ENCODE measurements at places on chromosomes 13 and 19. TPM values are rescaled to one million over a fixed set of nuclear protein-coding genes. Genes with fewer than 3 reads are reported as not detected.
A peak's percentile ranks its signal among the peaks of the same experiment; 100 is the strongest.

The ZNF541 gene
- 0.04 TPM for total RNA-seq

GRCh38 chr19:56663931-56664500 is 7.5 kb downstream of the ZNF835 start:
- no peaks in the 10 kb centered on the region for H3K27me3 ChIP-seq
- H3K4me3 ChIP-seq, result no peak overlapping the region
- H3K4me1 ChIP-seq, result no peaks in the 10 kb centered on the region
- no peaks in the 10 kb centered on the region for H3K36me3 ChIP-seq

The CGB3 gene
- not detected for total RNA-seq

The STRN4 gene
- total RNA-seq, result 82.7 TPM

The SULT2B1 gene
- total RNA-seq, result 0.42 TPM

The NPAS1 gene
- total RNA-seq, result 5.3 TPM

GRCh38 chr19:2345076-2345475 is 15.0 kb upstream of the TMPRSS9 start:
- no peak overlapping the region for H3K27ac ChIP-seq
- H3K4me1 ChIP-seq, result peaks cover 19% of the 10 kb centered on the region
- DNase-seq, result no peak
- peaks cover 41% of the 10 kb centered on the region for H3K36me3 ChIP-seq
- H3K4me3 ChIP-seq, result no peak overlapping the region

The C19orf73 gene
- total RNA-seq, result 3.2 TPM

- no peak for DNase-seq
- H3K27ac ChIP-seq, result no peak overlapping the region
- H3K4me3 ChIP-seq, result no peak overlapping the region
- peaks cover 2% of the 10 kb centered on the region for H3K4me1 ChIP-seq
Observed at GRCh38 chr13:44365008-44365407, 8.6 kb upstream of the SERP2 start.

DNA sequence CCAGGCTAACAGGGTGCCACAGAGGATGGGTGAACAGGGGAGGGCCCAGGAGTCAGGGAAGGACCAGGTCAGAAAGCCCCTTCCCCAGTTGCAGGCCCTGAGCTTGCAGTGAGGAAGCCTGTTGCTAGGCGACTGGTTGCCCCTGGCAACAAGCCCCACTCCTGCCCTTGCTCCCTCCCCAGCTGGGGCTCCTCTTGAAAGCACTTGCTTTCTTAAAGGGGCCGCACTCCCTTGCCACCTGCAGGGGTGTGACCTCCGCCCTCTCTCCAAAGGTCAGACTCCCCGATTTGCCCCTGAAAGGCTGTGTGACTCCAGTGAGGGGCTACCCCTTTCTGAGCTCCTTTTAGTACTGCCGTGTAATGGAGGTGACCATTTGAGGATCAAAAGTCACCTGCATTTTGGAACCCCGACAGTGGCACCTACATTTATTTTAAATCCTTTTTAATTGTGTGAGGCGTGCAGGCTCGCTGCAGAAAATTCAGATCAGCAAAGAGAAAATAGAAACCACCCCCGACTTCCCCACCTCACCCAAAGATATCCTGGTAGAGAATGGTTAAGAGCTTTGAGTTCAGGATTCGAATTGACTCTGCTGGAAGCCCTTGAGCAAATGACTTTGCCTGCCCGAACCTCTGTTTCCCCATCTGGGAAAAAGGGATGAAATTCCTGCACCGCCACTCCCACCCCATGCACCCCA is 4.8 kb downstream of the FCHO1 start:
- peaks cover 14% of the 10 kb centered on the region for H3K4me1 ChIP-seq
- H3K36me3 ChIP-seq, result peaks cover 59% of the 10 kb centered on the region
- DNase-seq, result peak; percentile 57
- H3K27ac ChIP-seq, result no peak overlapping the region

The ADM5 gene
- 5.4 TPM for total RNA-seq

The CEACAM8 gene
- total RNA-seq, result not detected

GRCh38 chr13:110497003-110497402 is 64.5 kb downstream of the RAB20 start:
- H3K4me3 ChIP-seq, result no peak overlapping the region
- no peaks in the 10 kb centered on the region for H3K27me3 ChIP-seq
- H3K36me3 ChIP-seq, result no peaks in the 10 kb centered on the region
- peaks cover 11% of the 10 kb centered on the region for H3K4me1 ChIP-seq
- H3K27ac ChIP-seq, result no peak overlapping the region

- H3K27me3 ChIP-seq, result no peaks in the 10 kb centered on the region
- no peak overlapping the region for H3K4me3 ChIP-seq
- no peak for DNase-seq
- no peaks in the 10 kb centered on the region for H3K4me1 ChIP-seq
Observed at GRCh38 chr13:37201081-37201480, 95.6 kb upstream of the CSNK1A1L start.

The DIRAS1 gene
- total RNA-seq, result 12.0 TPM

DNA sequence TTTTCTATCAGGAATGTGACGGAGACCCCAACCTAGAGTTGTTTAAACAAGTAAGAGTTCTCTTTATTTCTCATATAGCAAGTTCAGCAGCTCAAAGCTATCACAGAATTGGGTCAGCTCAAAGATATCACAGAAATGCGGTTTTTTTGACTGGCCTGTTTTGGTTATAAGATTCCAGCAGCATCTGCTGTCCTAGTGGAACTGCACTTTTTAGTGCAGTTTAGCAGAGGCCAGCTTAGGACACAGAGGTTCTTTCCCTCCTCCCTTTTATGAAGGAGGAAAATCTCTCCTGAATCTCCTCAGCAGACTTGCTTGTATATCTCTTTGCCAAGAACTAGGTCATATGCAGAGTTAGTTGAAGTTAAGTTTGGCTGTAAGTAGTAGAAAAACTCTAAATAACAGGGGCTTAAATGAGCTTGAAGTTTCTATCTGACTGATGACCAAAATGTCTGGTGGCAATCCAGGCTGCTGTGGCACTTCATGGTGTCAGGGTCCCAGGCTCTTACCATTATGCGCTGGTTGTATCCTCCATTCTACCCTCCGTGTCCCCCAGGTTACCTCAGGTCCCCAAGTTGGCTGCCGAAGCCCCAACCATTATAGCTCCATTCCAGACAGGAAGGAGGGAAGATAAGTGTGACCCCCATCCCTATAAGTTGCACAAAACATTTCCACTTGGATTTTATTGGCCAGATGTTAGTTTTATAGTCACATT is 6.6 kb downstream of the PPP2R1A start:
- H3K4me3 ChIP-seq, result no peak overlapping the region
- H3K27ac ChIP-seq, result no peak overlapping the region
- no peaks in the 10 kb centered on the region for H3K27me3 ChIP-seq
- peaks cover 93% of the 10 kb centered on the region for H3K36me3 ChIP-seq
- no peaks in the 10 kb centered on the region for H3K4me1 ChIP-seq
- no peak for DNase-seq

The IGFL1 gene
- not detected for total RNA-seq

The TLE2 gene
- total RNA-seq, result 13.1 TPM

DNA sequence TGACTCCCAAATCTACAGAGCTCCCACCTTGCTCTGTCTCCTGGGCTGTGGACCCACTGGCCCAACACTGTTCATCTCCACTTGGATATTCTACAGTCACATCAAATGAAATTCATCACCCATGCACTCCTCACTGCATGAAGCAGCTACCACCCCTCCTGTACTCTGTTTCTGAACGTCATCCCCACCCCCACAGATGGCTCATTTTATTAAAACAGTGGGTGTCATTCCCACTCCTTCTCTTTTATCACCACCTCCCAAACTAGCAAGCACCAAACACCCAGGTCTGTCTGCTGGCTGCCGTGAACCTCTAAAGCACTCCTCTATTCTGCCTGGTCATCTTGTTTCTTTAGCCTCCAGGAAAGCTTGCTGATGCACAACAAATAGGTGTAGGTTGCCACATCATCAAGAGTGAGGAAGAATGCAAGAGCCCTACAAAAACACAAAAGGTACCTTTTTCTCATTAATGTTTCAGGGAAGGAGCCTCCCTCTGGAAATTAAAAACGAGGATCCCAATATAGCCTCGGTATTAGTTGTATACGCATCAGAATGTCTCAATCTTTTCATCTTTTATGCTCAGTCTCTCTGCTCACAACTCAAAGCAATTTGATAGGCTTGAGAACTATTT is 91.8 kb downstream of the MIPEP start:
- H3K36me3 ChIP-seq, result peaks cover 3% of the 10 kb centered on the region
- DNase-seq, result no peak
- H3K27ac ChIP-seq, result no peak overlapping the region
- no peak overlapping the region for H3K4me3 ChIP-seq
- H3K4me1 ChIP-seq, result no peaks in the 10 kb centered on the region

DNA sequence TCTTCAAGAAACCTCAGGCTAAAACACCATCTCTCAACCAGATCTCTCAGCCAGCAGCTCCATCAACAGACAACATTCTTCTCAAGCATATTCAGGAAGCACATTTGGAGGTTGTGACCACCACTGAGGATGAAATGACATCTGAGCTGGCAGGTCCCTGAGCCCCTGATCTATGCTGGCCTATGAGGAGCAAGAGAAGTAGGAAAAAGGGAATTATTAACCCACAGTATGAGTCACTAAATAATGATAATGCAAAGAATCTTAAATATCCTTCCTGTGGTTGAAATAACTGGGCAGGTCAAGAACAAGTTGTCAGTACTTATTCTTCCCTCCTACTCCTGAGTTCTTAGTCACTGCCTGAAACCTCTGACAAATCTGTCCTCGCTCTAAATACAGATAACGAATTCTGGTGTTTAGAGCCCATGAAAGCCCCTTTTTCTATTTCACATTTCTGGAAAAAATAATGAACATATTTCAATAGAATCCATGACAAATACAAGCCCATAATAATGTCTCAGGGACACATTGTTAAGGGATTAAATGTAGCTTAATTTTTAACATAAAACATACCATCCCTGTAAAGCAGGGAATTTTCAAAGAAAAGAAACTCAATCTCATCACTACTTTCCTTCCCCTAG is 225.8 kb upstream of the IRS2 start:
- no peak overlapping the region for H3K27ac ChIP-seq
- H3K27me3 ChIP-seq, result peaks cover 3% of the 10 kb centered on the region
- no peak for DNase-seq
- no peaks in the 10 kb centered on the region for H3K36me3 ChIP-seq

The PRKCG gene
- total RNA-seq, result 0.09 TPM

DNA sequence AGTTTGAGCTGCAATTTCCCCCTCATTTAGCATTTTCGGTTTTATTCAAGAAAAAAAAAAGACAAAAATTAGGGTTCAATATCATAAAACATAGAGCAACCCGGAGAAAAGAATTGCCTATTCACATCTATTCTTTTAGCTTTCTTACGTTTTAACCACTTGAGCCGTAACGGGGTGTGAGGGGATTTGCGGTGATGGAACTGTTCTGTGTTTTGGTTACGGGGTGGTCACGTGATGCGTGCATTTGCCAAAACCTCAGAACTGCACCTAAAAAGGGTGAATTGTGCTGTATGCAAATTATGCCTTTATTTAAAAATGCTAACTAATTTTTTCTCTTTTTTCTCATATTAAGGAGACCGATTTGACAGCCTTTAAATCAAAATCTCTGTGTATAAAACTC is 22.1 kb downstream of the CLEC11A start:
- DNase-seq, result no peak
- no peak overlapping the region for H3K27ac ChIP-seq
- H3K4me1 ChIP-seq, result peaks cover 35% of the 10 kb centered on the region
- no peaks in the 10 kb centered on the region for H3K27me3 ChIP-seq

DNA sequence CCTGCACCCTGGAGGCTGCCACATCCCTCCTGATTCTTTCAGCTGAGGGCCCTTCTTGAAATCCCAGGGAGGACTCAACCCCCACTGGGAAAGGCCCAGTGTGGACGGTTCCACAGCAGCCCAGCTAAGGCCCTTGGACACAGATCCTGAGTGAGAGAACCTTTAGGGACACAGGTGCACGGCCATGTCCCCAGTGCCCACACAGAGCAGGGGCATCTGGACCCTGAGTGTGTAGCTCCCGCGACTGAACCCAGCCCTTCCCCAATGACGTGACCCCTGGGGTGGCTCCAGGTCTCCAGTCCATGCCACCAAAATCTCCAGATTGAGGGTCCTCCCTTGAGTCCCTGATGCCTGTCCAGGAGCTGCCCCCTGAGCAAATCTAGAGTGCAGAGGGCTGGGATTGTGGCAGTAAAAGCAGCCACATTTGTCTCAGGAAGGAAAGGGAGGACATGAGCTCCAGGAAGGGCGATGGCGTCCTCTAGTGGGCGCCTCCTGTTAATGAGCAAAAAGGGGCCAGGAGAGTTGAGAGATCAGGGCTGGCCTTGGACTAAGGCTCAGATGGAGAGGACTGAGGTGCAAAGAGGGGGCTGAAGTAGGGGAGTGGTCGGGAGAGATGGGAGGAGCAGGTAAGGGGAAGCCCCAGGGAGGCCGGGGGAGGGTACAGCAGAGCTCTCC is 6.9 kb upstream of the CEACAM5 start:
- H3K27me3 ChIP-seq, result no peaks in the 10 kb centered on the region
- H3K36me3 ChIP-seq, result no peaks in the 10 kb centered on the region
- H3K4me1 ChIP-seq, result peaks cover 6% of the 10 kb centered on the region
- no peak overlapping the region for H3K4me3 ChIP-seq

DNA sequence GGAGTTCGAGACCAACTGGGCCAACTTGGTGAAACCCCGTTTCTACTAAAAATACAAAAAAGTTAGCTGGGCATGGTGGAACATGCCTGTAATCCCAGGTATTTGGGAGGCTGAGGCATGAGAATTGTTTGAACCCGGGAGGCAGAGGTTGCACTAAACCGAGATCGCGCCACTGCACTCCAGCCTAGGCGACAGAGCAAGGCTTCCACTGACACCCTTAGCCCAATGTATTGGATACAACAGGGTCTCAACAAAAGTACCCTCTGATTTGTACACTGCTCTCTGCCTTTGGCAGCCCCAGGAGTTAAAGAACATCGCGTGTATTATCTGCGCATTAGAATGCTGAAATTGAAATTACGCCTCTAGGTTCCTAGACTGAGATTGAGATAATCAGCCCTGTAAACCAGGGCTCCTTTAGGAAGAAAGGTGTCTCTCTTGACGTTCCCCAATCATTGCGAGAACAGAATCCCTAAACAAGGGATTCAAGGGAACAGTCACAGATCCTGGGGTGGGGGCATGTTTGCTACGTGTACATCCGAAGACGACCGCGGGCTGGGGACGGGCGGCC is 21.9 kb downstream of the IPO5 start:
- peaks cover 4% of the 10 kb centered on the region for H3K4me1 ChIP-seq
- DNase-seq, result no peak
- H3K4me3 ChIP-seq, result peak overlapping the region; percentile 58

The ZNF98 gene
- not detected for total RNA-seq

DNA sequence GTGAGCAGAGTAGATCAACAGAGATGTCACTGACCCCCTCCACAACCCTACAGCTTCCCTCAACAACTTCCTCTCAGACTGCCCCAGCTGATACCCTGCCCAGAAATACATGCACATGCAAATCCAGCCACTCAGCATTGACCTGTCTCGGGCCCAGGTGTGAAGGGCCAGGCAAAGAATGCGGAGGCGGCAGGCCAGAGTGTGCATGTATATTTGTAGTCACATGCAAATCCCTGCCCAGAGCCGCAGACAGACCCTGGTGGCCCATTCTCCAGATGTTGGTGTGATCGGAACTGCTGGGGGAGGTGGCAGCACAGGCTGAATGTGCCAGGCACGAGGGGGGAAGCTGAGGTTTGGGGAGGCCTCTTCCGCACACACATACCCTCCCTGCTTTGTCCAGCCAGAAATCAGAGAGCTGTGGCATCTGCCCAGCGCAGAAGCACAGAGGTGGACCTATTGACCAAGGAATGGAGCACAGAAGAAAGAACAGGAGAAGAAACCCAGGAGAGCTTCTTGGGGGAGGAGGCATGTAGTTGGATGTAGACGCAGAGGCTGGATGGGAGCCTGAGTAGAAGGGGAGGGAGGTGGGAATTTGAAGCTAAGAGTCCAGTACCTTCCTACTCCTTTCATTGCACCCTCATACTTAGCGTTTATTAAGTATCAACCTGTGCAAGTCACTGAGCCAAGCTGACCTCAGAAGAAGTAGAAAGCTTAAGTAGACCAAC is 14.4 kb downstream of the MEF2B start:
- no peak overlapping the region for H3K4me3 ChIP-seq
- no peaks in the 10 kb centered on the region for H3K27me3 ChIP-seq
- H3K36me3 ChIP-seq, result no peaks in the 10 kb centered on the region
- peaks cover 5% of the 10 kb centered on the region for H3K4me1 ChIP-seq

All from K562 (cell line).